NCI-H69 (cell line): ENCODE measurements at places on chromosomes 11 and 22.

DNA sequence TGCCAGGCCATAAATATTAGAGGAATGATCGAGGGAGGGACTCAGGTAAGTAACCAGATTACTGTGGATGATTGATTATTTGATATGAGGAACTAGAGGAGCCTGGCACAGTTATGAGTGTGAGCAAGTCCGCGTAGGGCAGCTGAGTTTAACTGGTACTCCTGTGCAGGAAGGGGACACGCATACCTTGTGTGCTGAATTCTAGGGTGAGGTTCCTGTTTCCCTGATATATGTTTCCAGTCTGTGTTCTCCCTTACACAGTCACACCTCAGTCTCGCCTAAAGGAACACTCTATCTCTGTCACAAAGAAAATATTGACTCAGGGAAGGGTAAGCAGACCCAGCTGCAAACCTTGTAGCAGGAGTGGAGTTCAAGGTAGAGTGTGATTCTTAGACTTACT is 17.4 kb downstream of the SGSM3 start:
- peak; percentile 59 for DNase-seq

DNA sequence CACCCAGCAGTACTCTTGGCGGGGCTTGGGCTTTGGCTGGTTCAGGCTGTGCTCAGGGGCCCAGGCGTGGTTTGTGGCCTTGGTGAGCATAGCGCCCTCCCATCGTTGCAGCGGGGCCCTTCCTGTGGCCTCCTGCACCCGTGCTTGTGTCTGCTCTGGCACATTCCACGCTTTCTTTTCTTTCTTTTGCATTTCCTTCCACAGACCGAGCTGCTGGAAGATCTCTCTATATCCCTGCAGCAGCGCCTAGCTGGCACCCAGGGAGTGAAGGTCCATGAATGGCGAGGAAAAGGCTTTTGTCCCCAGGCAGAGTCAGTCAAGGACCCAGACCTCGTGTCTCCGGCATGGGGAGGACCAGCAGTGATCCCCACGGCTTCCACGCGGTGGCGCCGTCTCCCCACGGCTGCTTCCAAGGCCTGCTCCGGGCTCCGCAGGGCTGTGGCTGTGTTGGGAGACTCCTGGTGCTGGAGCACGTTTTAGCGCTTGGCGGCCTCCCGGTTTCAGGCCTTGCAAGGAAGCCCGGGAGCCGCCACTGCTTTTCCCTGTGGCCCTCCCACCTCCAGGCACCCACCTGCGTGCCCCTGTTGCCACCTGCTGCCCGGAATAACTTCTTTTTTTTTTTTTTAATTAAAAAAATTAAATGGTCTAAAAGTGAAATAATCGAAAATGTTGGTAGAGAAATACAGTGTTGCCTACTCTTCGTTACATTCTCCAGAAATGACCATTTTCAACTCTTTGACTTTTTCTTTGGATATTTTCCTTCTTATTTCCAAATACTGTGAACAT is 28.5 kb downstream of the GLB1L2 start:
- peak; percentile 39 for DNase-seq

DNA sequence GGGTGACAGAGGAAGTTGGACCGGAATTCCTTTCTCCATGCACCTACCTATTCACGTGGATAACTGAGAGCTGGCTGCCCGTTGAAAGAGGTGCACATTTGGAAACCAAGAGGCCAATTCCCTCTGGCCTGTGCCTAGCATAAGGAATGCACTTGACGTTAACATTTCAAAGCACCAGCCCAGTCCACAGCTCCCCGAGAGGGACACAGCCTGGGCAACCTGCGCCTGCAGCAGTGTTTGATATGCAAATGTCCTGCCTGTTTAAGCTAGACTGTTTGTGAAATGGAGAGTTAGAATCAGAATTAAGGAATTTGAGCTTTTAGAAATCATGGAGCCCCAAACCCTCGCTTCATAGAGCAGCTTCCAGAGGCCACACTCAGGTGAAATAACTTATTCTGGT is 126.1 kb downstream of the DSCAML1 start:
- DNase-seq = no peak

GRCh38 chr11:74766905-74767304 is 18.3 kb downstream of the RNF169 start:
- DNase-seq = no peak

- no peak for DNase-seq
These were observed 9.0 kb upstream of the DLAT start for GRCh38 chr11:112016088-112016764.

DNA sequence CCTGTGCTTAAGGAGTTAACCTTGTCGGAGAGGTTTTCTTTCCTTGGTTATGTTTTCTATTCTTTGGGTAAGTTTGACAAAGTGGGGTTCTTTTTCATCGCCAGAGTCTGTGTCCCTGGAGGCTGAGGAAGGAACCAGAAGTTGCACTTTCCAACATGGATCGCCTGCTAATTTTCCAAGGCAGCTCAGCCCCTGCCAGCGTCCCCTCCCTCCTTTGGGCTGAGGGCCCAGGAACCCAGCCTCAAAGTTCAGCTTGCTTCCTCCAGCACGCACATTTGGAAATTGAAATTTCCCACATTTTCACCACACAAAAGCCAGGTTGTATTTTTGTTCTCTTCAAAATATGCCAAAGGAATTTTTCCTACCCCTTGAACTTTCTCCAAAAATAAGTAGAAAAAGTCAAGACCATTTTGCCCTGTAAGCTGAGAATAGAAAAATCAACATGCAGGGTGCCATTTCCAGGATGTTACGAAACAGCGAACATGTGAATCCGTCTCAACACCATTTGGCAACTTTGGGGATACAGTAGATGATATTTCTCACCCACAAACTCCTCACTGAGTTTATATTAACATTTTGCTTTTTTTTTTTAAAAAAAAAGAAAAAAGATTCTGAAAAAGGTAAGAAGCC is 343.5 kb downstream of the TENM4 start:
- DNase-seq = no peak

- DNase-seq = no peak
These were observed 194.0 kb downstream of the FAM181B start for GRCh38 chr11:82539669-82540068.

- no peak for DNase-seq
These were observed 73.9 kb downstream of the SCUBE1 start for GRCh38 chr22:43269246-43269645.

DNA sequence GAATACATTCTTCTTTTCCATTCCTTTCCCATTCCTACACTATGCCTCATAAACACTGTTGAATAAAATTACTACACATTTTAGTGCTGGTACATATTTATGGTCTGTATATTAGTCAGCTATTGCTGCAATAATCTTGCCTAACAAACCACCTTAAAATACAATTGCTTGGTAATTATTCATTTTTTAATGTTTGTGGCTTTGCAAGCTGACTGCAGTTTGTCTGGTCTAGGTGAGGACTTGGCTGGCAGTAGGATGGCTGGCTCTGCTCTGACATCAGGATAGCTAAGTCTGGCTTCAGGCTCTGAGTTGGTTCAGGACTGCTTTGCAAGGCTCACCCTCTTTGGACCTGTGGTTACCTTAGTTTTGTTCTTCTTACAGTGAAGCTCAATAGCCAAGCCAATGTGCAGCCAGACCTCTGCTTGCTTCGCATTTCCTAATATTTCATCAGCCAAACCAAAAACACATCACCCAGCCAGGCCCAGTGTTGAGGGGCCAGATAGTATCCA is 913.4 kb upstream of the RAG2 start:
- DNase-seq = no peak

- DNase-seq = peak; percentile 79
These were observed 697 bp upstream of the PAFAH1B2 start for GRCh38 chr11:117143390-117143789.

GRCh38 chr11:114848027-114848426 is 169.7 kb downstream of the NXPE2 start:
- DNase-seq = peak; percentile 31

- no peak for DNase-seq
These were observed 538.5 kb downstream of the INSC start for GRCh38 chr11:15653191-15653710.

DNA sequence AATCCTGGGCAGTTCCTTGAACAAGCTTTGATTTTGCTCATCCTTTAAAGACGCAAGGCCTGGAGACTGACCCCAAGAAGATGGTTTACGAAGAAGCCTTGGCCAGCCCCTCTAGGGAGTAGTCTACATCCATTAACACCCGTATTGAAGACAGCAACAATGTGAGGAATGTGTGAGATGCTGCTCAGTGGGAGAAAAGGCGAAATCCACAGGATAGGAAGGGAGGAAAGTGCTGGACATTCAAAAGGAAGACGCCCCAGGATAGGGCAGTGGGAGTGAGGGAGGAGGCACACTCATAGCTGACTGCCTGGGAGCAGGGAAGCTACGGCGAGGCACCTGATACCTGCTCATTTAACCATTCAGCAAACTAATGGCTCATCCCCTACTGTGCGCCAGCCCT is 114.1 kb downstream of the RRAS2 start:
- no peak for DNase-seq

GRCh38 chr22:42562279-42562678 is 8.5 kb downstream of the SERHL2 start:
- no peak for DNase-seq

- no peak for DNase-seq
These were observed 31.7 kb downstream of the TEAD1 start for GRCh38 chr11:12705874-12706273.

- DNase-seq = no peak
These were observed 183.2 kb upstream of the PITPNB start for GRCh38 chr22:28102151-28102812.

DNA sequence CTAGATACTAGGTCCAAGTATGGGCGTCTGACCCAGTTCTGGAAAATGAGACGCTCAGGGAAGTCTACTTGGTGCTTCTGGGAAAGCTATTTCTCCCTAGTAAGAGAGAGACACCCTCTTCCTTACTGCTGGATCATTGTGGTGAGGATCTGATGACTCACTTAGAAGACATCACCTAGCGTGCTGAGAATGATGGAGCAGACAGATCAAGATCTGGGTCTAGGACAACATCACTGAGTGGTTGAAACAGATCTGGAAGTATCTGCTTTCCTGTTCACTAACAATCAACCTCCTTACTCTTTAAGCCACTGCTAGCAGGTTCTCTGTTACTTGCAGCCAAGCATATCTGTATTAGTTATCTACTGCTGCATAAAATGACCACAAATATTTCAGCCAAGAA is 38.3 kb upstream of the HMGXB4 start:
- DNase-seq = no peak

GRCh38 chr11:82738091-82738490 is 4.4 kb upstream of the FAM181B start:
- peak; percentile 34 for DNase-seq

DNA sequence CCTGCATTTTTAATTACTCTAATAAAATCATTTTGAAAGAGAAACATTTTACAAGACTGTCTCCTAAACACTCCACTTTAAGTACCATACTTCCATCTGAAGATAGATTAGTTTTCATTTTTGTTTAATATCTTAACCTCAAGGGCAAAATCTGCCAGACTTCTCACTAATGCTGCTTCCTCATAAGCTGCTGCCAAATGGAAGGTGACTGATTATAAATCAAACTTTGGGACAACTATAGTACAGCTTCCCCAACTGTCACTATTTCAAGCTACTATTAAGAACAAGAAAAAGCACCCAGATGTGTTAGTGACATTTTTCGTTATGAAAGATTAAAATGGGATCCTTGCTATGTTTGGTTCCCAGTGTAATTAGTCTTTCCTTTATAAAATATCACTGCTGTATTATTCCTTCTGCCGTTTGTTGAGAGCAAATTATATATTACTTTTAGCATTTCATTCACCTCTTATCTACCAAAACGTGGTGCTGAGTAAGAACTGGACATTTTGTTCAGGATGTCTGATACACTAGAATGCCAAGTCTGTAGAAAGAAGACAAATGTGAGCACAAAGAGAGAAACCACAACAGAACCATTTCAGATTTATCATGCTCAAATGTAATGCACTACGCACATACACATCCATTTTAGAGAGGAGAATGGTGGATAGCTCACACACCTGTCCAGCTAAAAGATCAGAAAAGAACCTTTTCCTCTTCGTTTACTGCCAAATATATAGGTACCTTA is 312.2 kb upstream of the C11orf87 start:
- no peak for DNase-seq

- peak; percentile 84 for DNase-seq
These were observed 17.1 kb upstream of the TPH1 start for GRCh38 chr11:18063125-18063524.

GRCh38 chr11:77789731-77790476 is 30.6 kb downstream of the RSF1 start:
- DNase-seq = no peak

GRCh38 chr22:50089682-50090411 is at the start of gene MOV10L1:
Gene MOV10L1 (plus strand): TSS chr22:50090006. CDS start chr22:50090089, 83 bp downstream.
- no peak for DNase-seq

GRCh38 chr11:117796872-117797529 is at the start of gene DSCAML1:
Gene DSCAML1 (minus strand): TSS chr11:117797216. CDS start chr11:117797079, 137 bp downstream.
- DNase-seq = peak; percentile 67

DNA sequence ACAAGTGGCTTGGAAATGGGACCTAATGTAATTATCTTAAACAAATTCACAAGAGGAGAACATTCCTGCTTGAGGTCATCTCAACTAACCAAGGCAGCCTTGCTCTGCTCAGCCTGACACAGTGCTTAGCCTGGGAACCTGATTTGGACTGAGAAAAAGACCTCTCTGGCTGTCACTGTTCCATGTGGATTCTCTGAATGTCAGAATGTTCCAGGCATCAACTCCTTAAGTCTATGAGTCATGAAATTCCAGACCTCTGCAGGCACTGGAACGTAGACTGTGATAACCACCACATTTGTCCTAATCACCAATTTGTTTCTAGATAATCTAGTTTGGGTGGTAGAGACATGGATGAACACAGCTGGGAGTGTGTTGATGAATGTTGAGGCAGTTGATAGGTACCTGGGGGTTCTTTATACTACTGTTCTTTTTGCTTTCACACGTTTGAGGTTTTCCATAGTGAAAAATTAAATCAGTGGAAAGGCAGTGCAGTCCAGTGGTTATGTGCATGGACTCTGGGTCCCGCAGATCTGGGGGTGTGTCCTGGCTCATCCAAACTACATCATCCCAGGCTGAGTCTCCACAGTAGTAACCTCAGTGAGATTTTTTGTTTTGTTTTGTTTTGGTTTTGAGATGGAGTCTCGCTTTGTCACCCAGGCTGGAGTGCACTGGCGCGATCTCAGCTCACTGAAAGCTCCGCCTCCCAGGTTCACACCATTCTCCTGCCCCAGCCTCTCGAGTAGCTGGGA is 269.6 kb downstream of the MN1 start:
- DNase-seq = no peak

- DNase-seq = no peak
These were observed 59.8 kb upstream of the OR9G4 start for GRCh38 chr11:56808326-56808725.
